ENCODE measurements at places on chromosomes 16 and 17.

DNA sequence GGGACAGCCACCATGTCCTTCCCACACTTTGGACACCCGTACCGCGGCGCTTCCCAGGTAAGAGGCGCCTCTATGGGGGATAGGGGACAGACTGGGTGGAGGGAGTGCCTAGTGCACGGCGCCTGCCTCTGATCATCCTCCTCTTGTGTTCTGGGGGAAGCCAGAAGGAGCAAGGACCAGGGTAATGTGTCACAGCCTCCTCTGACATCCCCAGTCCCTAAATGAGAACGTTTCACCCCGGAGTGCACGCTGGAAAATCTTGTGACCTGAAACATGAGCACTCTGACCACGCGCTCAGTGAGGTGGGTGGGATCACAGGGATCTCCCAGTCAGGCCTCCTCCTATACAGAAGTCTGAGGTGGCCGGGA, 1.1 kb downstream of the IRX6 start:
- no peak for DNase-seq

DNA sequence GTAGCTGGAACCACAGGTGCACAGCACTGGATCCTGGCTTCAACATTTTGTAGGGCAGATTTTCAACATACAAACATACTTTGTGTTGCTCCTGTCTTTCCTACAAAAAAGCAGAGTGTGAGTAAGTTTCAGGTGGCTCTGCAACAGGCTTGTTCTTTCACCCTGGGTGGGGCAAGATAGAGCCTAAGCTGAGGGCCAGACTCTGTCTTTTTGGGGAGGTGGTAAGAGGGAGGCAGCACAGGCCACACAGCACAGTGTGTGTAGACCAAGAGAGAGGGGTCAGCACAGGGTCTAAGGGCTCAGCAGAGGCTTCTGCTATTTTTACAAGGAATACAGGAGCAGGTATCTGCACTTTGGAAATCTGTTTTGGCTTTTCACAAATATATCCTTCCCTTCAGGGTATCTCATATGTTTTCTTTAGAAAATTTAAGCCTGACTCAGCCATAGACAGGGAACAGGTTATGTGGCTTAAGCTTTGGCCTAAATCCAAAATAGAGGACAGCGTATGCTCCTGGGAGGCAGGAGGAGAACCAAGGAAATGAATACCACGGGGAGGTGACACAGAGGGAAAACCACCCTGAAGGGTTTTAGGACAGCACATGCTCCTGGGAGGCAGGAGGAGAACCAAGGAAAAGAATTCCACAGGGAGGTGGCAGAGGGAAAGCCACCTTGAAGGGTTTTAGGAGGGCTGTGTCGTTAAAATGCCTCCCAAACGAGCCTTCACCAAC, 21.6 kb downstream of the EMC8 start:
- DNase-seq: no peak

DNA sequence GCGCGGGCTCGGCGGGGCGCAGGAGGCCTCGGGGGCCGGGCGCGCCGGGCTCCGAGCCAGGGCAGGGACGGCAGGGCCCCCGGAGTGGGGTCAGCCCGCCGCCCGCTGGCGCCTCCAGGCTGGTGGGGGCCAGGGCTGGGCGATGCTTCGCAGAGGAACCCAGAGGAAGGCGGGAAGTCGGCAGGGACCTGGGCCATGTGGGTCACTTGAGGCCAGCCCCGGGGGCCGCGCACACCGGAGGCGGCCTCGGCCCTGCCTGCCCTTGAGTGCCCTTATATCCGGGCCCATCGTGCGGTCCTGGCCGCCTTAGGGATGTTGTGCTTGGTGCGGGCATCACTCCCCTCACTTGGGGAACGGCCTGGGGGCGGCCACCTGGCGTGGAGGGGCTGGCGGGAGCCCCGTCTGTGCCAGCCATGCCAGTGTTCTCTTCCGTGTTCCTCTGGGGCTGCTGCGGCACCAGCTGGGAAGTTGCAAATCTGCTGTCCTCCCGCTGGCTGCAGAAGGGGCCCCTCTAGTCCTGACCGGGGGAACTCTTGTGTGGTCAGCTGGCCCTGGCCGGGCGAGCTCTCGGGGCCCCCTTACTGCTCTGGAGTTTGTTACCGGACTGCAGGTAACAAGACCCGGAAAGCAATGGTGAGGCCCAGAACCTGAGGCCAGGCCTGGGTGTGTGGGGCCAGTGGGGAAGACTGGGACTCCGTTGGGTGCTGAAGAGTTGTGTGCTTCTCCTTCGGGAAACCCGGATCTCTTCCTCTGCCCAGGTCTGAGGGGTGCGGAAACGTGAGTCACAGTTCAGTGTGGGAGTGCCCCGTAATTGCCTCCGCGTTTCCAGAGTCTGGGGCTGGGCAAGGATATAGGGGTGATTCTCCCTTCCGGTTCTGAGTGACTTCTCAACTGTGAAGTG, 849 bp downstream of the CAPN15 start:
- DNase-seq: no peak

- no peak for DNase-seq
Observed at GRCh38 chr16:21663889-21664647, at the start of gene OTOA. Gene OTOA, plus strand, starts transcription at chr16:21663968. Its CDS starts 14,547 bp downstream, at chr16:21678515.

DNA sequence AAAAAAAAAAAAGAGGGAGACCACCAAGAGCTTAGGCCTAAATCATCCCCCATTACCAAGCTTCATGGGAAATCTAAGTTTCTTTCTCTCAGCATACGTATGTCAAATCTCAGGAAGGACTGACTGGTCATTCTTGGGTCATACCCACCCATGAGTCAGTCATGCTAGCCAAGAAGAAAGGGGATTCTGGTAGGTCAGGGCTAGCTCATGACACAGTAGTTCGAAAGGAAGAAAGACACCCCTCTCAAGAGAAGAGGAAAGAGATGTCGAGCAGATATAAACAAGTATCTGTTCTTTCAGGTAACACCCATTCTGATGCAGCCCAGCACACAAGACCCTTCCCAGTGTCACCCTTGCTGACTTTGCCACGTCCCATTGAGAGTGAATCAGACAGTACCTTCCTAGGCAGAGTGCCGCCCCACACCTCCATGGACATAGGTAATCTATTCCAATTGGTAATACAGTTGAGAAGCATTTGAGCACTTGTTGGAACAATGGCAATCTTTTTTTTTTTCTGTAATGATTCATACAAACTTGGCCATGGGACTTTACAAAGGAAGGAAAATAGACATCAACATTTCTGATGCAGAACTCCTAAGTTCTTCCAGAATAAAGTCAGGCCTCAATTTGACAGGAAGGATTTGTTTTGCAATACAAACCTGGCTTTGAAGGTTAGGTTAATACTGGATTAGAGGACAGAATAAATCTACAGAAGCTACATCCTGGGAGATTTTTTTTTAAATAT, 38.2 kb downstream of the COPRS start:
- DNase-seq: no peak
